ENCODE measurements at places on chromosomes 1 and 21. TPM values are rescaled to one million over a fixed set of nuclear protein-coding genes. Genes with fewer than 3 reads are reported as not detected.
A peak's percentile ranks its signal among the peaks of the same experiment; 100 is the strongest.

- DNase-seq, result no peak
- no peaks in the 10 kb centered on the region for H3K36me3 ChIP-seq
- no peak overlapping the region for H3K4me3 ChIP-seq
- no peaks in the 10 kb centered on the region for H3K4me1 ChIP-seq
Observed at GRCh38 chr1:167991546-167991945, 54.7 kb upstream of the MPC2 start.

GRCh38 chr1:111624382-111624781, 4.8 kb downstream of the RAP1A start:
- DNase-seq, result no peak
- H3K4me3 ChIP-seq, result no peak overlapping the region
- no peaks in the 10 kb centered on the region for H3K27me3 ChIP-seq

- H3K4me1 ChIP-seq, result no peaks in the 10 kb centered on the region
- H3K36me3 ChIP-seq, result no peaks in the 10 kb centered on the region
- H3K27ac ChIP-seq, result no peak overlapping the region
- no peak overlapping the region for H3K4me3 ChIP-seq
- no peak for DNase-seq
Observed at GRCh38 chr1:205472737-205473441, 17.0 kb upstream of the BLACAT1 start.

- H3K27me3 ChIP-seq, result no peaks in the 10 kb centered on the region
- no peak overlapping the region for H3K4me3 ChIP-seq
- H3K27ac ChIP-seq, result no peak overlapping the region
- no peak for DNase-seq
- no peaks in the 10 kb centered on the region for H3K36me3 ChIP-seq
Observed at GRCh38 chr1:202397256-202397655, 48.8 kb downstream of the PPP1R12B start.

DNA sequence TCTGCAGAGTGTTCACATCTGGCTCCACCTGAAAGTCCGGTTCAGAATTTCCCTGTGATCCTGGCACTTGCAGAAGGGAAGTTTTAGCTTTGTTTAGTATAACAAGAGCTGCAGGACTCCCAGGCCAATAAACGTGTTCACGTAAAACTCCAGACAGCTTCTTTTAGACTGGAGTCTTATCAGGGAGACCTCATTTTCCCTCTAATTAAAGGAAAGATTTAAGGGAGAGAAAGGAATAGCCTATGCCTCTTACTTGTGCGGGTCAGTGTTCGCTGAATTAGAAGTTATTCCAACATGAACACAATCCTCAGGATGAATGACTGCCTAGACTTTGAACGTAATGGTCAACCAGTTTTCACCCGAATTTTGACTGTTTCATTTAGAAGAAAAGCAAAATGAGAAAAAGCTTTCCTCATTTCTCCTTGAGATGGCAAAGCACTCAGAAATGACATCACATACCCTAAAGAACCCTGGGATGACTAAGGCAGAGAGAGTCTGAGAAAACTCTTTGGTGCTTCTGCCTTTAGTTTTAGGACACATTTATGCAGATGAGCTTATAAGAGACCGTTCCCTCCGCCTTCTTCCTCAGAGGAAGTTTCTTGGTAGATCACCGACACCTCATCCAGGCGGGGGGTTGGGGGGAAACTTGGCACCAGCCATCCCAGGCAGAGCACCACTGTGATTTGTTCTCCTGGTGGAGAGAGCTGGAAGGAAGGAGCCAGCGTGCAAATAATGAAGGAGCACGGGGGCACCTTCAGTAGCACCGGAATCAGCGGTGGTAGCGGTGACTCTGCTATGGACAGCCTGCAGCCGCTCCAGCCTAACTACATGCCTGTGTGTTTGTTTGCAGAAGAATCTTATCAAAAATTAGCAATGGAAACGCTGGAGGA, 202.1 kb upstream of the SGIP1 start:
- H3K27ac ChIP-seq, result peak overlapping the region; percentile 82
- H3K4me3 ChIP-seq, result peak overlapping the region; percentile 54
- H3K4me1 ChIP-seq, result peaks cover 60% of the 10 kb centered on the region
- H3K36me3 ChIP-seq, result no peaks in the 10 kb centered on the region
- DNase-seq, result peak; percentile 40

DNA sequence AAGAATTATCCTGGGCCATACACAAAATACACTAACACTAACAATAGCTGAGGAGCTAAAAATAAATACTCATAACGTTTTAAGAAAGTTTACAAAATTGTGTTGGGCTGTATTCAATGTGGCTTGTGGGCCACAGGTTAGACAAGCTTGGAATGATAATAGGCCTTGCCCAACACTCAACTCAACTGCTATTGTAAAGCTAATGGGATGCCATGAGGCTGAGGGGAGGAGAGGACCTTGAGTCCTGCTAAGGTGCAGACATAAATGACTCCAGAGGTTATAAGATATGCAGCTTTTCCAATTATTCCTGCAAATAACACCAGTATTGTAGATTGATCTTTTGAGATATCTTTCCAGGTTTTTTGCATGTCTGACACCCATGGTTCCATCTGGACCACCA, 97.0 kb downstream of the FCRL5 start:
- H3K36me3 ChIP-seq, result no peaks in the 10 kb centered on the region
- H3K4me3 ChIP-seq, result no peak overlapping the region
- no peak overlapping the region for H3K27ac ChIP-seq
- H3K4me1 ChIP-seq, result no peaks in the 10 kb centered on the region

GRCh38 chr1:76075877-76076276, 1.3 kb downstream of the ST6GALNAC3 start:
- H3K4me1 ChIP-seq, result no peaks in the 10 kb centered on the region
- peak overlapping the region; percentile 62 for H3K4me3 ChIP-seq
- peak overlapping the region; percentile 60 for H3K27ac ChIP-seq
- peaks cover 6% of the 10 kb centered on the region for H3K27me3 ChIP-seq

- DNase-seq, result no peak
- H3K27ac ChIP-seq, result no peak overlapping the region
- no peaks in the 10 kb centered on the region for H3K4me1 ChIP-seq
- H3K36me3 ChIP-seq, result no peaks in the 10 kb centered on the region
- H3K4me3 ChIP-seq, result peak overlapping the region; percentile 4
- no peaks in the 10 kb centered on the region for H3K27me3 ChIP-seq
Observed at GRCh38 chr21:31087639-31088473, 49.6 kb upstream of the KRTAP19-8 start.

GRCh38 chr1:172390683-172391551, 29.6 kb upstream of the C1orf105 start:
- no peak overlapping the region for H3K4me3 ChIP-seq
- peak overlapping the region; percentile 80 for H3K27ac ChIP-seq
- H3K4me1 ChIP-seq, result peaks cover 51% of the 10 kb centered on the region
- no peaks in the 10 kb centered on the region for H3K27me3 ChIP-seq

- H3K27me3 ChIP-seq, result no peaks in the 10 kb centered on the region
- no peak overlapping the region for H3K27ac ChIP-seq
- H3K4me3 ChIP-seq, result no peak overlapping the region
- DNase-seq, result no peak
- H3K36me3 ChIP-seq, result no peaks in the 10 kb centered on the region
Observed at GRCh38 chr21:33078907-33079582, 9.1 kb downstream of the OLIG1 start.

GRCh38 chr1:109904105-109904817, 6.4 kb upstream of the CSF1 start:
- no peaks in the 10 kb centered on the region for H3K36me3 ChIP-seq
- no peak overlapping the region for H3K27ac ChIP-seq
- no peak overlapping the region for H3K4me3 ChIP-seq
- peaks cover 3% of the 10 kb centered on the region for H3K4me1 ChIP-seq
- no peak for DNase-seq

GRCh38 chr1:246689409-246690008, 34.7 kb upstream of the SCCPDH start:
- DNase-seq, result no peak
- peak overlapping the region; percentile 28 for H3K4me3 ChIP-seq
- H3K36me3 ChIP-seq, result no peaks in the 10 kb centered on the region

GRCh38 chr1:44784094-44785028, 3.6 kb downstream of the BEST4 start:
- no peaks in the 10 kb centered on the region for H3K36me3 ChIP-seq
- H3K27ac ChIP-seq, result no peak overlapping the region
- peaks cover 27% of the 10 kb centered on the region for H3K4me1 ChIP-seq
- H3K4me3 ChIP-seq, result peak overlapping the region; percentile 72

DNA sequence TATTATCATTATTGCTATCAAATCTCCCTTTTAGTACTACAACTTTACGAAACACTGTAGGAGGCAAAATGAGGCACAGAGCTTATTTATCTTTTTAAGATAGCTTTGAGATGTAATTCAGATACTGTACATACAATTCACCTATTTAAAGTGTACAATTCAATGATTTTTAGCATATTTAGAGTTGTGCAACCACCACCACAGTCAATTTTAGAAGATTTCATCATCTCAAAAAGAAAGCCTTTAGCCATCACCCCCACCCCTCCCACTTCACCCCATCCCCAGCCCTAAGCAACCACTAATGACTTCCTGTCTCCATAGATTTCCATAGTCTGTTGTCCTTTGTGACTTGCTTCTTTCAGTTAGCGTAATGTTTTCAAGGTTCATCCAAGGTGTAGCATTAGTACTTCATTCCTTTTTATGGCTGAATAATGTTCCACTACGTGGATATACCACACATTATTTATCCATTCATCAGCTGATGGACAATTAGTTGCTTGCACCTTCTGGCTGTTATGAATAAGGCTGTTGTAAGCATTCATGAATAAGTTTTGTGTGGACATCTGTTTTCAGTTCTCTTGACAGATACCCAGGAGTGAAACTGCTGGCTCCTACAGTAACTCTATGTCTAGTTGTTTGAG, 9.4 kb upstream of the CAPN9 start:
- no peak overlapping the region for H3K4me3 ChIP-seq
- no peaks in the 10 kb centered on the region for H3K36me3 ChIP-seq
- H3K4me1 ChIP-seq, result no peaks in the 10 kb centered on the region
- no peaks in the 10 kb centered on the region for H3K27me3 ChIP-seq
- no peak for DNase-seq

The RAD54L gene
- total RNA-seq, result 1.3 TPM

The NTPCR gene
- total RNA-seq, result 19.5 TPM

The IGFN1 gene
- total RNA-seq, result not detected

The UMODL1 gene
- total RNA-seq, result not detected

The PADI2 gene
- total RNA-seq, result 12.2 TPM

The CD1D gene
- 2.6 TPM for total RNA-seq

The RGS1 gene
- 186 TPM for total RNA-seq

The SLC1A7 gene
- total RNA-seq, result not detected

Data from tibial nerve (tissue), 4 donors.